CD4-positive, alpha-beta T cell treated with Interleukin-21 for 1 hour (primary cell): ENCODE measurements at places on chromosomes 5 and 9.
A peak's percentile ranks its signal among the peaks of the same experiment; 100 is the strongest.

DNA sequence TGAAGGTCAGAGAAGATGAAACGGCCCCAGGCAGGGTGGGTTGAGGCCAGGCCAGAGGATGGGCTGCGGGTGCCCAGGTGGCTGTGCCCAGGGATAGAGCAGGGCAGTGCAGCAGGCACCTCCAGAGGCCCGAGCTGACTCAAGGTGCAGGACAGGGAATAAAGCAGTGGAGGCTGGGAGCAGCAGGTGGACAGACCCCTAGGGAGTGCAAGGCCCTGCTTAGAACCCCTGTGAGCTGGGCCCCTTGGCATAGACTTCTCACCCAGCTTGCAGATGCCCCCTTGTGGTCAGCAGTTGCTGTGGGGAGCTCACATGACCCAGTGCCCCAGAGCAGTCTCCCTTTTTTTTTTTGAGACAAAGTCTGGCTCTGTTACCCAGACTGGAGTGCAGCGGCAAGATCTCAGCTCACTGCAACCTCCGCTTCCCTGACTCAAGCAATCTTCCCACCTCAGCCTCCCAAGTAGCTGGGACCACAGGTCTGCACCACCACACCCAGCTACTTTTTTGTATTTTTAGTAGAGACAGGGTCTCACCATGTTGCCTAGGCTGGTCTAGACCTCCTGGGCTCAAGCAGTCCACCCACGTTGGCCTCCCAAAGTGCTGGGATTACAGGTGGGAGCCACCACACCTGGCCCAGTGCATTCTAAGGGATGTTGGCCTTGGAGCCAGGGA is 118.8 kb downstream of the WNK2 start:
- DNase-seq = peak; percentile 69

GRCh38 chr5:91307048-91307447 is 76.1 kb downstream of the ARRDC3 start:
- DNase-seq = no peak

DNA sequence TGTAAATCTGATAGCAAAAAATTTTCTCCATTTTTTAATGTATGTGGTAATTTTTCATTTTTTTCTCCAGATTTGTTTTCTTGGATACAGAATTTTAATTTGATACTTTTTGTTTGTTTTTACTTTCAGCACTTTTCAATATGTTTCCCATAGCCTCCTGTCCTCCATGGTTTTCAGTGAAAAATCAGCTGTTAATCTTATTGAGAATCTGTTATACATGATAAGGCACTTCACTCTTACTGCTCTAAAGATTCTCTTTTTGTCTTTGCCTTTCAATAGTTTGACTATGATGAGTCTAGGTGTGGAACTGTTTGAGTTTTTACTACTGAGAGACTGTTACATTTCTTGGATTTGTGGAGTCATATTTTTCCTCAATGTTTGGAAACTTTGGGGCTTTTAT is 455.7 kb upstream of the NUDT12 start:
- DNase-seq = no peak

DNA sequence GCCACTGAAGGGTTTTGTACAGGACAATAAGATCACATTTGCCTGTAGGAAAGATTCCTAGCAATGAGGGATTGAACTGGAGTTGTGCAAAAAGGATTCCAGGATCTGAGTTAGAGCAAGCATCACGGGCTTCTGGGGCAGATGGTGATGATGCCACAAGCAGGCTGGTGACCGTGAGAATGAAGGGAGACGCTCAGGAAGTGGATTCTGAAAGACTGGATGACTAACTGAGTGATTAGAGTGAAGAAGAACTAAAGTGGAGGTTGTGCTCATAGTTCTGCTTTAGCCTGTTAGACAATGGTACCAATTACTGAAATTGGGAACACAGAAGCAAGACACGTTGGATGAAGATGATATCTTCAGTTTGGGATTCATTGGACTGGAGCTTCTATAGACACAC is 168.2 kb downstream of the CD180 start:
- DNase-seq = no peak

- DNase-seq = no peak
Measured at GRCh38 chr5:132266031-132266835, 8.7 kb downstream of the PDLIM4 start.
